ENCODE measurements at places on chromosomes 7 and 10.

DNA sequence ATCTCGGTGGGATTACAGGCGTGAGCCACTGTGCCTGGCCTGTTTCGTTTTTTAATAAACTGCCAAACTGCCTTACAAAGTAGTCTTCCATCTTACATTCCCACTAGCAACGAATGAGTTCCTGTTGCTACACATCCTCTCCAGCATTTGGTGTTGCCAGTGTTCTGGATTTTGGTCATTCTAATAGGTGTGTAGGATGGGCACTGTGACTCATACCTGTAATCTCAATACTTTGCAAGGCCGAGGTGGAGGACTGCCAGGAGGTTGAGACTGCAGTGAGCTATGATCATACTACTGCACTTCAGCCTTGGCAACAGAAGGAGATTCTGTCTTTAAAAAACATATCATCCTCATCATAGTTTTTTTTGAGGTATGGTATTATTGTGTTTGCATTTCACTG, 21.4 kb upstream of the RSBN1L start:
- no peak for DNase-seq

- no peak for DNase-seq
Observed at GRCh38 chr10:133257489-133258065, 19.1 kb downstream of the ADAM8 start.

- no peak for DNase-seq
Observed at GRCh38 chr7:105638334-105638733, 57.0 kb upstream of the EFCAB10 start.

DNA sequence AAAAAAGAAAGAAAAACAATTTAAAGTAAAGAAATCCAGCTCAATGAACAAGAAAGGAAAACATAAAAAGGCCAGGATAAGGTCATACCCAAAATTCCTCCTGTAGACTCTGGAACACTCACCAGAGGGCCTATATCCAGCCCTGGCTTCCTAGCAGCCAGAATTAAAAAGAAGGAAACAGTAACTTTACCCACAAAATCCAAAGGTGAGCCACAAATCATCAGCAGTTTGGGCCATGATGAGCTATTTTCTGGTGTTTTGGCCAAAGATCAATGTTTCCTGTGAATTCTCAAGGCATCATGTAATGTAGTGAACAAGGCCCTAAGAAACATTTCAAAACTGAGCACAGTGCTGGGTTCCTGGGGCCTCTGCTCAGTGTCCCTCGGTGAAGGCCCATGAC, 87.8 kb downstream of the LARP4B start:
- no peak for DNase-seq

GRCh38 chr7:98855610-98856422, 14.0 kb downstream of the TMEM130 start:
- no peak for DNase-seq

DNA sequence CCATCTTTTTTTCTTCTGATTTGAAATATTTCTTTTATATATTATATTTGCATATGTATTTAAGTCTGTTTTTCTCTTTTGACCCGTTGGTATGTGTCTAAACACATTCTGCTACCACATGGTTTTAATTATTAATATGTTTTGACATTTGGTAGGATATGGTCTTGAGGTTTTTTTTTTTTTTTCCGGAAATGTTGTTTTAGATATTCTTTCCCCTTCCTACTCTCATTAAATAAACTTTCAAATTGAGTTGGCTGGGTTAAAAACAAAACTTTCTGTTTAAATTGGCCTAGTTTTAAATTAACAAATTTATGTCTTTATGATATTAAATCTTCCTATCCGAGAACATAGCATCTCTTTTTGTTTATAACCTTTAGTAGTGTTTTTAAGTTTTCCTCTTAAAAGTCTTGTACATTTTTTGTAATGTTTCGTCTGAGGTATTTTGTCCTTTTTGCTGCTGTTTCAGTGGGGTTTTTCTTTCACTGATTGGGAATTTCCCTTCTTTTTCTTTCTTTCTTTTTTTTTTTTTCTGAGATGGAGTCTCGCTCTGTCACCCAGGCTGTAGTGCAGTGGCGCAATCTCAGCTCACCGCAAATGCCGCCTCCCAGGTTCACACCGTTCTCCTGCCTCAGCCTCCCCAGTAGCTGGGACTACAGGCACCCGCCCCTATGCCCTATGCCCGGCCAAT, 25.4 kb downstream of the STAM start:
- DNase-seq: peak; percentile 62

DNA sequence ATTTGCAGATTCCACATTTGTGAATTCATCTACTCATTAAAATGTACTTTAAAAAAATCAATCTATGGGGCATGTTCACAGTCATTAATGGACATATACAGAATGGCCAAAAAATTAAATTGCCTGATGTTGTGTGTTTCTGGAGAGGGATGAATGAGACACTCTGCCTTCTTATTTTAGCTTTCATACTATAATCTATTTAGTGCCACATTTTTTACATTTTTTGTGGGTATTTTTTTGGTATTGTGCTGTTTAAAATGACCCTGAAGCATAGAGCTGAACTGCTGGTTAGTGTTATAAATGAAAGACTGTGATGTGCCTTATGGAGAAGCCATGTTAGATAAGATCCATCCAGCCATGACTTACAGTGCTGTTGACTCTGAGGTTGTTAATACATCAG, 961.8 kb upstream of the LRRN3 start:
- DNase-seq: no peak

DNA sequence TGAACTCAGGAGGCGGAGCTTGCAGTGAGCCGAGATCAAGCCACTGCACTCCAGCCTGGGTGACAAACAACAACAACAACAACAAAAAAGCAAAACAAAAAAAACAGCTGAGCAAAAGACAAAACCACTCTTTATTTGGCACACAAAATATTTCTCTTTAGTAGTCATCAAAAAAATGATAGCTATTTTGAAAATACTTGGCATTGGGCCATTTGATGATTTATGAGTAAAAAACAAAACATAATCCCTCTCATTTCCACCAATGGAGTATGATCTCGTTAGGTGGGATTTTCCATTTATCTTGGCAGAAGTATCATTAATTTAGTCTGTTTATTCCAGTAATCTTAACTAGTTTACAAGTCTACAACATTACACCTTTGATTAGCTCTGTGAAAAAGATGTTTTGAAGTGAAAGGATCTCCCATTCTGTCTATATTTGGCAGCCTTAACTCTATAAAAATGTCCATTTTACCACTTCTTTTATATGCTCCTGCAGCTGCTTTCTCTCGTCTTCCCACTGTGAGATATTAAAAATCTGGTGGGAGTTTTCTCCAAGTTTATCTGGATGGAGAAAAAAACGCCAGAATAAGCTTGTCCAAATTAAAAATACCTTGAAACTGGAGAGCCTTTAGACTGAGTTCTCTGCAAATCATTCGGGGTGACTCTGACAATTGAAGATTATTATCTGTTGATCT, 58.8 kb upstream of the AGMO start:
- no peak for DNase-seq

GRCh38 chr10:97116462-97117162, 69.1 kb downstream of the SLIT1 start:
- no peak for DNase-seq

- no peak for DNase-seq
Observed at GRCh38 chr10:119104654-119105015, 722 bp downstream of the DENND10 start.

DNA sequence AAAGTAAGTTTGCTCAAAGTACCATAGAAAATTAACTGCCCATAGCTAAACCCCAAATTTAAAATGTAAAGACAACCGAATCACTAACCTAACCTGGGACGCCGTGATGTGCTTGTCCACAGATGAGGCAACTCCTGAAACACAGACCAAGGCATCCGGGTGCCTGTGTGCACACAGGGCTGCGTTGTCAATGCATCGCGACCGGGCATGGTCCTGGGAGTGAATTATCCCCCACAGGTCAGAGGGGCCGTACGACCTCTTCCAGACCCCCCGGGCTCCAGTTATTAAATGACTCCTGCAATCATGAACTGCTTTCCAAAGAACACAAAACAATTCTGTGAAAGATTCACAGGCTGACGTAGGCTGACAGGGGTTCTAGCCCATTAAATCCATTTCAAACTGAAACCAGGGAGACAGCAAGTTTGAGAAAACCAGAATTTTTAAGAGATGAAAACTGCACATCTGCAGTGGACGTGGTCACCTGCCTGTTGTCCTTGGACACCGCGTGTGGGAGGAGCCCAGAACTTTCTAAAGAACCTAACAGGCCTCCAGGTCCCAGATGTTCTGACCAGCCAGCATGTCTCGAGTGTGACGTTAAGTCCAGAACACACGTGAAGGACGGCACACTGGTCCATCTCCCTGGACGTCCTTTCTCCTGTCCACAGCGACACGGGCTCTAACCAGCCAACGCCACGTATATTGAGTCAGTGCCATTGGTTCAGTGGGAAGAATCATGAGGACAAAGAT, 297.8 kb downstream of the DNAJB6 start:
- no peak for DNase-seq

GRCh38 chr10:5014936-5015335, 11.3 kb upstream of the AKR1C2 start:
- DNase-seq: no peak

DNA sequence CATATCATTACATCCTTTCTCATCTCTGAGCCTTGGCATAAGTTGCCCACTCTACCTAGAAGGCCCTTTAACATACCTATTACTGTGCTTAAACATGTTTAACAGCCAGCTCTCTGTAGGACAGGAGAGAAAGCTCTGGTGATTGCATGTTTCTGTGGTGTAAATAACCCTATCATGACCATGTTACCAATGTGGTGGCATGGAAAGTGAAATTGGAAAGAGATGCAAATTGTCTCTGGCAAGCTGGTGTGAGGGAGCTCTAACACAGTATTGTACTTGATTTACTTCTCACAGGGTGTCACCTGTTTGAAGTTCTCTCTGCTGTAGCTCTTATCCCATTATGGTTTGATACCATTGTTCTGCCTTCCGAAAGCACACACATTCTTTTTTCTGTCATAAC, 231.8 kb upstream of the DKK1 start:
- DNase-seq: no peak

DNA sequence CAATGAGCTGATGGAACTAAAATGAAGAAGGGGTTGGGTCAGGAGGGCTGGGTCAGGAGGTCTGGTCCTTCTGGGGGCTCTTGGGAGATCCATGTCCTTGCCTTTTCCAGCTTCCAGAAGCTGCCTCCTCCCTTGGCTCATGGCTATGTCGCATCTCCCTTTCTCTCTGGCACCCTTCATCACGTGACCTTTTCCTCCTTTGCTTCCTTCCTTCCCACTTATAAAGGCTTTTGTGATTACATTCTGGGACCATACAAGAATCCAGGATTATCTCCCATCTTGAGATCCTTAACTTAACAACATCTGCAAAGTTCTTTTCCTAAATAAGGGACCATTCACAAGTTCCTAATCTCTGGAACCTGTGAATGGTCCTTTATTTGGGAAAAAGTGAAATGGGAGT, 290.2 kb downstream of the GALNT17 start:
- no peak for DNase-seq

DNA sequence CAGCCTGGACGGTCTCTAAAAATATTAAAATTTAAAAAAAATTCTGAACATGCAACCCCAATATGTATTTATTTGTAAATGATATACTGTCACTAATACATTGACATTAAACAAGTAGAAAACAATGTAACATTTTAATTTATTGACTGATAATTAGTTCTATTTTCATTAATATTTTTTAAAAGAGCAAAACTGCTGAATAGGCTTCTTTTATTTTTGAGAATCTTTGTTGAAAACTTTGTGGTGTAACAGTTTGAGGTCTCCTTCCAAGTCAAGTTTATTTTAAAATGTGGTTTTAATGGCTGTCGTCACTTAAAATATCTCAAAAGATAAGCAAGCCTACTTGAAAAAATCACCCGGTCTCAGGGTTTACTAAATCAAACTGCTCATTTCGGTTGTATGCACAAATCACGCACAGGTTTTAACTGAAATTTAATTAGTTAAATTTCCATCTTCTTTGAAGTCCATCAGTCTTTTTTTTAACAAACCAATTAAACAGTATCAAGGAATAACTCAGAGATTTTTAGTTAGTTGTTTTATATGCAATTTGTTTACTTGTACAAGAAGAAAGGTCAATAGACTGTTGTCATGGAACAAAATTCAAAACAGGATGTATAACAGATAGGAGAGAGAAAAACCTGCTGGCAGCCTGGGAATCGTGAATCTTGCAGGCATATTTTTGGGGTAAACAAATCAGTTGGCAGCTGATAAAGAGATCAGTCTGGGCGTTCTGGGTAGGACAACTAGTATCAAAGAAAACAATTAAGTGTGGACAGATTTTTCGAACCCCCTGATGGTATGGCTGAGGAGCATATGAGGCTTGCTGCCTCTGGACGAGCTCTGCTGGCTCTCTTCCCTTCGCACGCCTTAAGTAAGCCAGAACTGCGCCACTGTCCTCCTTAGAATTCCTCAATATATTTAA, 9.7 kb upstream of the EDRF1 start:
- no peak for DNase-seq

DNA sequence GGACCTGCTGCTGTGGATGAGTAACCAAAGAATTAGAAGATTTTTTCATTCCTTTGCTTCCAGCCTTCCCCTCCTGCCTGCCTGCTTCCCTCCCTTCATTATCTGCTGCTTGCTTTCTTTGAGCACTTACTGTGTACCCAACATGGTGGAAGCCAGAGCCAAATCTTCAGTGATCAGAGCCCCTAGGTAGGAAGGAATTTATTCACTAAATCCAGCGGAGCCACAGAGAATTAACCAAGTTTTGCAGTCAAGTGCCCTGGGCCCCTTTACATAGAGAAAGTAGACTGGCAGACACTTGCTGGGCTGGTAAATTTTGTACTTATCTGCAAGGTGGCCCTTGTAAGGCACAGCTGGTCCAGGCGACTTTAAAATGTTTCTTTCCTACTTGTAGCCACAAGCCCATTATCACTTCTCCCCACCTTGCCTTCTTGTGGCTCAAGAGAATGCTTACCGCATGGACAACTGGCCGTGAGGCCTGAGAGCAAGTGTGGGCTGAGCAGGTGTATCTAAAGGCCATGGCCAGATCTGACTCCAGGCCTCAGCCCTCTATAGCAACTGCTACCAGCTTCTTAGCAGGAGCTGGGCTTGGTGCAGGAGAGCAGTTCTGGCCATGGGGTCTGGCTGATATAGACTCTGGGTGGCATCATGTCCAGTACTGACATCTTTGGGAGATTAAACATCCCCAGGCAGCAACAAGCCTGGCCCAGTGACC, 11.1 kb downstream of the UNC5B start:
- DNase-seq: no peak

DNA sequence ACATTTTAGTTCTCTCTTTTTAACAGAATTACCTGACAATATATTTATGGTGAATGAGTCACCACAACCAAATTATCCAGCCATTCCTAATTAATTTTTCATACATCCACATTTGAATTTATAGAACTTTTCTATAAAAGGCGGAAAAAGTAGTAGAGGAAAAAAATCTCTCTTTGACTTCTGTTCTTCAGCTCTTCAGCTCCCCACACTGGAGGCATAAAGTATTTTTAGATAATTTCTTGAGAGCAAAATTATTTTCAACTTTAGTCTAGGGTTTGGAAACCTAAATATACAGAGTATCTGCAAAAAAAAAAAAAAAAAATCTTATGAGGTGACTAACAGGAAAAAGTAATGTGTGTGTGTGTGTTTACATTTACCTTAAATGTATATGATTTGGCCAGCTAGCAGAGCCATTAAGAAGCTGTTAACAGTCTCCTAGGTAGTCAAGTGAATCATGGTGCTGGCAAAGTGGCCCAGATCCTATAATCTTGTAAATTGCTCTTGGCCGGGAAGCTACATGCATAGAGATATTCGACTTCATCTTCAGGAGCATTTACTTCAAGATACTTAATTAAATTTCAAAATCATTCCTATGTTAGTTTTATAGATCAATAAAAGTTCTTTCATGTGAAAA, 383.1 kb upstream of the STEAP1 start:
- no peak for DNase-seq

- no peak for DNase-seq
Observed at GRCh38 chr7:116938678-116939077, 14.6 kb upstream of the ST7 start.

Data from CD4-positive, alpha-beta T cell treated with Interleukin-4 for 4 hours (primary cell).